ENCODE measurements at places on chromosomes 16 and 17.

DNA sequence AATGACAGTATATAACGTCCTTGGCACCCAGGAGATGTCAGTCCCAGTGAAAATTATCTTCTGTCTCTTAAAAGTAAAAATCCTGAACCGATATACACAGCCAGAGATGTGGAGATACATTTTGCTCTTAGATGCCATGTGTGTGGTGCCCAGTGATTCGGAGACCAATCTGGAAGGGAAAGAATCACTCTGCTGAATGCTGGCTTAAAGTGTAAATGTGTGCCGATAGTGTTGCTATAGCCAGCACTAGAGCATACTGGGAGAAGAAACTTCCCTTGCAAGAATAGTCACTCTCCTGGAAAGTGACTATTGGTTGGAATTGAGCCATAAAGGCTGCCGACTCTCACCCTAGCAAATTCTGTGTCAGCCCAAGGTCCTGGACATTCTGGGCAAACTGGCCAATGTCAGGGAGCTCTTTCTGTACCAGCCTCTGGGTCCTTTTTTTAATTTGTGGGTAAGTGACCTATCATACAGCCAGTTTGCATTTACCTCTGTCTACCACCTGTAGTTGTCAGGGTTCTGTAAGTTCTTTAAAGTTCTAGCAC, 44.2 kb upstream of the HNF1B start:
- ATAC-seq = no peak

DNA sequence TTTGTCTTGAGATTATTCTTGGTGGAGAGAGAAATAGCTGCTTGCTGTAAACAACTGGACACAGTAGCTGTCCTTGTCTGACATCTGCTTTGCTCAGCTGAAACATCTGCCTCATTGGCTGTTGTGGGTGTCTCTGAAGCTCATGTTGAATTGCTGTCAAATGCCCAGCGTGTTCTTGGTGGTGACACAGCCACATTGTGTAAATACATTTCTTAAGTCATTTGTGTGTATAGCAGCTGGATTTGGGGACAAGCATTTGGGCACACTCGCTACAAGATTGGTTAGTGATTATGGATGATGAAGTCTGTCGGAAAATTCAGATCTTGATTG, 5.3 kb downstream of the FAM234A start:
- ATAC-seq = no peak

- no peak for ATAC-seq
Measured at GRCh38 chr17:80781807-80782277, 209.8 kb upstream of the CHMP6 start.

GRCh38 chr16:57893559-57894389, 77.2 kb downstream of the CNGB1 start:
- ATAC-seq = peak; percentile 24

DNA sequence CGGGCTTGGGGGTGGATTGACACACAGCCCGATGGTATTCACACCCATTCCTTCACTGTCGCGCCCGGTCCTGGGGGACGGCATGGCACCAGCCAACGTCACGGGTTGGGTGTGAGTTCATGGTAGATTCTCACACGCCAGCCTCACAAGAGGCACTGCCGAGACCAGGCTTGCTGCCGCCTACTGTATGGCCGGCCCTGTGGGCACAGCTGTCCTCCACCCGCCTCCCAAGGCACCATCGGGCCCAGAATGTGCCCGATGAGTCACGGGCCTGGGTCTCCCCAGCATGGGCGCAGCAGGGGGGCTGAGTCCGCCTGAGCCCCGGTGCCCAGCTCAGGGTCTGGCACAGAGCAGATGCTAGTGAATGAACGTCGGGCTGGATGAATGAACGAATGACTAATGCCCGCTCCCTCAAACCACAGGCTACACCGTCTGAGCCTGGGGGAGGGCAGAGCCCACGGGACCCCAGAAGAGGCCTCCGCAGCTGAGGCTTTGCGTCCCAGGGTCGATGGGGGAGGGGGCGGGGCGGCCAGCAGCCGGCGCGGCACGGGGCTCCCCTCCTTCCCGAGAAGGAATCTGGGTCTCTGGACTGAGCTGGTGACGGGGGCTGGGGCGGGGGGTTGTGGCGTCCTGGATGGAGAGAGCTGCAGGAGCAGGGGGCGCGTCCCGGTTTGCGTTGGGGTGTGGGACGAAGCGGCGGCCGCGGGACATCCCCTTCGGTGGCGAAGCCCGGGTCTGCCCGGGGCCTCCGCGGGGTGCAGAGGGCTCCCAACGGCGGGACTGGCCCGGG, 829 bp downstream of the PITPNM3 start:
- ATAC-seq = peak; percentile 38

DNA sequence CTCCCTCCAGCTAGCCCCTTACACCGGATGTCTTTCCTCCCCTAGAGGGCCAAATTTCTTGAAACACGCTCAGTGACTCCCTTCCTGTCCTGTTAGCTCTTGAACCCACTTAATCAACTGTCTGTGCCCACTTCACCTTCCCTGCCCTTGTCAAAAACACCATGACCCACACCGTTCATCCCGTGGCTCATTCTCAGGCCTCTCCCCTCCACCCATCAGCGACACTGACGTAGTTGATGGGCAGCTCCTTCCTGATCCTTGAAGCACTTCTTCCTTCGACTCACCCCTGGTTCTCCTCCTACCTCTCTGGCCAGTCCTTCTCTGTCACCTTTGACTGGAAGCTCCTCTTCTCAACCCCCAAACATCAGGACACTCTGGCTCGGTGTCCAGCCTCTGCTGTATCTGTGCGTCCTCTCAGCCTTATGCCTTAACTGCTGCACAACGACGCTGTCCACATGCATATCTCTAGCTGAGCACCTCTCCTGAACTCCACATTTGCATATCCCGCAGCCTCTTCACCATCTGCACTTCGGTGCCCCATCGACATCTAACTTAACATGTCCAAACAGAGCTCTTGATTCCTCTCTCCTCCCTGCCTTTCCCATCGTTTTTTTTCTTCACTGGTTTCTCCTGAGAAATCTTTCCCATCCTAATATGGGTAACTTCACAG, 39.3 kb upstream of the CCDC182 start:
- no peak for ATAC-seq

- ATAC-seq = no peak
Measured at GRCh38 chr17:35942588-35943186, 826 bp downstream of the LYZL6 start.

DNA sequence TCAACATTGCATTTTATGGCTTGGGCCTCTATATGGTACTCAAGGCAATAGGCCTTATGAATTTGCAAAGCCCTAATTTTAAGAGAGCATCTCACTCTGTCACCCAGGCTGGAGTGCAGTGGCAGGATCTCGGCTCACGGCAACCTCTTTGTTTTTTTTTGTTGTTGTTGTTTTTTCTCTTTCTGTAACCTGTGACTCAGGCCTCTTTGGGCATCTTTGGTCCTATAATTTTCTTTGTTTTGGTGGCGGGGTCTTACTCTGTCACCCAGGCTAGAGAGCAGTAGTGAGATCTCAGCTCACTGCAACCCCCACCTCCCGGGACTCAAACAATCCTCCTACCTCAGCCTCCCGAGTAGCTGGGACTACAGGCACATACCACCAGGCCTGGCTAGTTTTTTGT, 21.8 kb upstream of the HERPUD1 start:
- ATAC-seq = no peak

DNA sequence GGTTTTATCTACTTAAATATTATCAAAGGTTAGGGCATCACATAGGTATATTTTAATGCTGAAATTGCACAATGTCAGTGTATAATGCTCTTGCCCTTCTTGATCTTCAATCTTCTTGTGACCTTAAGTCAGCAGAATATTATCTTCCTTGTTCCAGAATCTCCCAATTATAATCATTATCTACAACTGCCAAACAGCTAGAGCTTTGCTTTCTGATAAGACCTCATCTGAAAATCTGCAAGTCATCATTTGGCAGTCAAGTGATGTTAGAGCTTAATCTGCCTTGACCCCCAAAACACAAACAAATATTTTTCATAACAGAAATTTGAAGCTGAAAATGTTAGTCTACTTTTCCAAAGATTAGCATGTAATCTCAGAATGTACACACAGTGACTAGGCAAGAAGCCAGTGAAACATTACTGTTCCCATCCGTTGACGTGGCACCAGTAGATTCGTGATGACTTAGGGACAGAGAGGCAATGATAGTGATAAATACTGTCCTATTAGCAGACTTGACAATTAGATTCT, 19.8 kb downstream of the REXO5 start:
- no peak for ATAC-seq

- no peak for ATAC-seq
Measured at GRCh38 chr16:83037102-83037501, 410.3 kb downstream of the CDH13 start.

DNA sequence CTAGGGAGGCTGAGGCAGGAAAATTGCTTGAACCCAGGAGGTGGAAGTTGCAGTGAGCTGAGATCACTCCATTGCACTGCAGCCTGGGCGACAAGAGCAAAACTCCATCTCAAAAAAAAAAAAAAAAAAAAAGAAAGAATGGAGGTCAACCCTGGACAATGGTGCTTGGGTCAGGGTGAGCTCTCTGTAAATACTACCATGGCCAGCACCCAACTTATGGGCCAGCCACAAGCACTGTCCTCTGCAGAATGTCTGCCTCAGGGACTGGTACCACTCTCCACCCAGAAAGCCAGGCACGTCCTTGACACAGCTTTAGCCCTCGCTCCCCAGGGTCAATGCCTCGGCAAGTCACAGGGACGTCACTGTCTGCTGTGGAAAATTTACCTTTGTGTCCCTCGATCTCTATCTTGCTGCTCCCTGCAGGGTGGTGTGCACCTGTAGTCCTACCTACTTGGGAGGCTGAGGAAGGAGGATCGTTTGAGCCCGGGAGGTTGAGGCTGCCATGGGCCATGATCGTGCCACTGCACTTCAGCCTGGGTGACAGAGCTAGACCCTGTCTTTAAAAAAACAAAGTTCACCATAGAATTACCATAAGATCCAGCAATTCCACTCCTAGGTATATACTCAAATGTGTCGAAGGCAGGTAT, 123.3 kb downstream of the IRX3 start:
- ATAC-seq = no peak

- peak; percentile 37 for ATAC-seq
Measured at GRCh38 chr17:47733047-47733673, at the start of gene TBX21. TSS of gene TBX21 (plus strand) at chr17:47733236. CDS start at chr17:47733455, 219 bp downstream.

DNA sequence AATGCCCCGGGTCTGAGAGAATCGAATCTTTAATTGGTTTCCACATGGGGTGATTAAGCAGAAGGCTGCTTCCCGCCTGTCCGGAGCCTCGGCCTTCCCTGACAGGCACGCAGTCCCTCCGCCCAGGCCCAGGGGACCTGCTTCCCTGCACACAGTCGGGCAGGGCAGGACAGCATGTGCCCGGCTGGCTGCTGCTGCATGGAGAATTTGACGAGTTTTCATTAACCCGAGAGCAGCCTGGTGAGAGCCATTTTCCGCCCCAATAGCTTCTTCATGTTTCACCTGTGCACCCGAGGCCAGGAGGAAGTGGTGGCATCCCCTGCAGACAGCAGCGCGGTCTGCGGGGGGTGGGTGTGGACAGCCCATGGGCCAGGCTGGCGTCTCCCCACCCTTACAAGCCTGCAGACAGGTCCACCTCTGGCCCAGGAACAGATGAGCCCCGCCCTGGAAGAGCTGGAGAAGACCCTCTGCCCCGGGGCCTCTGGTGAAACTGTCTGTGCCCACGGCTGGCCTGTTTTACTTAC, 67.0 kb downstream of the KLHDC4 start:
- no peak for ATAC-seq

DNA sequence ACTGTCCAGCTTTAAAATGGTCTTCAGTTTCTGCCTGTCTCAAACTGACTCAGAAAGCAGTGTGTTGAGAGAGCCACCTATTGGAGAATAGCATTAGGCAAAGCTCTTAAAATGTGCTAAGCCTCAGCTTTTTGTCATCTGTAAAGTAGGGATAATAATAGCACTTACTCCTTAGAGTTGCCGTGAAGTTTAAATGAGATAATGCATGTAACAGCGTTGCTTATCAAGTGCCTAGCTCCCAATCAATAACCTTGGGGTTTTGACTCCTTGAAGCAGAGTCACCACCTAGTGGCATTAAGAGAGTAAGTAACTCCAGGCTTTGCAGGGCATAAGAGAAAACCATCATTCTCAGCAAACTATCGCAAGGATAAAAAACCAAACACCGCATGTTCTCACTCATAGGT, 163.3 kb downstream of the HS3ST2 start:
- no peak for ATAC-seq

DNA sequence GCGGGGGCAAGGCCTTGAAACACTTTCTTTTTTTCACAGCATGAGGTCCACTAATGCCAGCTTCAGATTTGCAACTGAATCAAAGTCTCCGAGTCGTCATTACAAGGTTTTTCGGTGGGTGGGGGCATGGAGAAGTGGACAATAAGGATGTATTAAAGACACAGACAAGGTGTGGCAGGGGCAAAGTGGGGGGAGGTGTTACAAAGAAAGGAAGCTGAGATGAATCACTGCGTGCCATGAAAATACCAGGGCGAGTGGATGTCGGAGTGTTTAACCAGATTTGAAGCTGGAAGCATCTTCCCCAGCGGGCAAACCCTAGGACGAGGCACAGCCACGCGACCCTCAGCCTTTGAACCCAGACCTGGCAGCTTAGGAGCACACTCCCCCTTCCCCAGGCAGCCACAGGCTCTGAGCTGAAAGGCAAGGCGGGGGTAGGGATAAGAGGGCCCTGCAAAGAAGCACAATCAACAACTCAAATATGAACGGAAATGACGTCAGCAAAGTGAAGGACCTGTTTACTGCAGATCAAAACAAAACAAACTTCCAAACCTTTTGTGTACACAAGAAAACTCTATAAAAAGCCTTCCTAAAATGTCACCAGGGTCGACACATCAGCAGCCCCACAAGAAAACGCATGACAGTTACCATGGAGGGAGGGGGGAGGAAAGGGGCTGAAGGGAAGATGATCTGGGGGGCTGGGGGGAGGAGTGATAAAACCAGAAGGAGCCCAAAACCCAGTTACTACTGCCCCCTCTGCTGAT, 5.6 kb upstream of the ZFHX3 start:
- no peak for ATAC-seq

DNA sequence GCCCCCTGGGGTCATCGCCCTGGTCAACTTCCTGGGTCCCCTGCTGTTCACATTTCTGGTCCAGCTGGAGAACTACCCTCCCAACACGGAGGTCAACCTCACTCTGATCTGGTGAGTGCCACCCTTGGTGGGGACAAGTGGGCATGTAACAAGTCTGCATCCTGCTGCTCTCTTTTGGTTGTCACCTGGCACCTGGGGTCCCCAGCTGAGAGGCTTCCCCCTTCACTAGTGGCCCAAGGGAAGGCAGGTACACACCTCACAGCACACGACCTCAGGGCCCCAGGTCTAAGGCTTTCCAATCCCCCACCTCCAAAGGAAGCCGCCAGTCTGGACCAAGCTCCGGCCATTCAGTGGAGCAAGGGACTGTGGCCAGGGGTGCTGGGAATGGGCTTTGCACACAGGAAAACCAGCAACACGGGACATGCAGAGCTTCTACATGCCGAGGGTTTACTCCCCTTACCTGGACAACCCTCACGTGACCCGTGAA, 4.4 kb downstream of the TMC8 start:
- no peak for ATAC-seq

Measured in gastroesophageal sphincter (tissue), 4 donors.